Hair follicle dermal papilla cell (primary cell): ENCODE measurements at places on chromosomes 11 and 22. TPM values are rescaled to one million over a fixed set of nuclear protein-coding genes. Genes with fewer than 3 reads are reported as not detected.

MLC1 gene
- under 0.01 TPM in 1 of 2 replicates, not detected in the other for total RNA-seq

INPP5J gene
- 0.24 TPM in 1 of 2 replicates, not detected in the other for total RNA-seq

P4HA3 gene
- 3.5 and 3.9 TPM in 2 replicates for total RNA-seq

STK33 gene
- 0.36 and 0.49 TPM in 2 replicates for total RNA-seq

OR52D1 gene
- not detected in 2 replicates for total RNA-seq

POU2AF2 gene
- total RNA-seq: not detected in 2 replicates

TMEM134 gene
- 18.8 and 21.7 TPM in 2 replicates for total RNA-seq

DGCR6 gene
- 1.3 and 2.4 TPM in 2 replicates for total RNA-seq

MARK2 gene
- total RNA-seq: 15.2 and 16.1 TPM in 2 replicates

ZNF70 gene
- 6.8 and 10.4 TPM in 2 replicates for total RNA-seq

OR51D1 gene
- not detected in 2 replicates for total RNA-seq

IGLL5 gene
- total RNA-seq: not detected in 2 replicates

DENND6B gene
- 4.9 and 6.0 TPM in 2 replicates for total RNA-seq

UNC93B1 gene
- 40.9 and 44.1 TPM in 2 replicates for total RNA-seq

BDNF gene
- total RNA-seq: 13.1 and 33.3 TPM in 2 replicates

RASL10A gene
- not detected in 2 replicates for total RNA-seq

EFCAB6 gene
- 2.6 TPM in 2 replicates for total RNA-seq

PGGHG gene
- total RNA-seq: 16.9 and 28.1 TPM in 2 replicates

DERL3 gene
- 0.16 and 0.36 TPM in 2 replicates for total RNA-seq

LSP1 gene
- 0.24 and 0.65 TPM in 2 replicates for total RNA-seq

SHANK2 gene
- total RNA-seq: 0.85 and 0.97 TPM in 2 replicates

OR4A47 gene
- not detected in 2 replicates for total RNA-seq
